GM03348 (cell line): ENCODE measurements at places on chromosomes 2 and 18.
A peak's percentile ranks its signal among the peaks of the same experiment; 100 is the strongest.

DNA sequence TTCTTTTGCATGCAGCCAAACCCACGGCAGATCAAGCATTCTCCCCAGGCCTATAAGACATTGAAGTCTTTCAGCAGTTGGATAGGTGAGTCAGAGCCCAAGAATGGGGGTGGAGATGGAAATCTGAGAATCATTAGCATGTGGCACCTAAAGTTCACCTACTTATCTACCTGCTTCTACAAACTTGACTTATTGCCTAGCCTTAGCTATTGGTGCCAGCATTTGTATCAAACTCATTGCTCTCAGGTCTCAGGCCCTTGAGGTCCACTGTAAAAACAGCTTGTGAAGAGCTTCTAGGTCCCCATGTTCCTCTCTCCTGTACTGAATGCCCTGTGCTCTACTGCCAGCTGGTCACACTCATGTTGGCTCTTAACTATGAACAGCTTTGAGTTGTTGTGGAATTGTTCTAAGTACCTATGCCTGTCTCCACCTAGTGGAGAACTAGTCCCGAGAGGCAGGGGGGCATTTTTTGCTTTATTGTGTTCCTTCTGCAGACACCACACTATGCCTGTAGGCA, 278.4 kb upstream of the SPRED2 start:
- no peak for DNase-seq

DNA sequence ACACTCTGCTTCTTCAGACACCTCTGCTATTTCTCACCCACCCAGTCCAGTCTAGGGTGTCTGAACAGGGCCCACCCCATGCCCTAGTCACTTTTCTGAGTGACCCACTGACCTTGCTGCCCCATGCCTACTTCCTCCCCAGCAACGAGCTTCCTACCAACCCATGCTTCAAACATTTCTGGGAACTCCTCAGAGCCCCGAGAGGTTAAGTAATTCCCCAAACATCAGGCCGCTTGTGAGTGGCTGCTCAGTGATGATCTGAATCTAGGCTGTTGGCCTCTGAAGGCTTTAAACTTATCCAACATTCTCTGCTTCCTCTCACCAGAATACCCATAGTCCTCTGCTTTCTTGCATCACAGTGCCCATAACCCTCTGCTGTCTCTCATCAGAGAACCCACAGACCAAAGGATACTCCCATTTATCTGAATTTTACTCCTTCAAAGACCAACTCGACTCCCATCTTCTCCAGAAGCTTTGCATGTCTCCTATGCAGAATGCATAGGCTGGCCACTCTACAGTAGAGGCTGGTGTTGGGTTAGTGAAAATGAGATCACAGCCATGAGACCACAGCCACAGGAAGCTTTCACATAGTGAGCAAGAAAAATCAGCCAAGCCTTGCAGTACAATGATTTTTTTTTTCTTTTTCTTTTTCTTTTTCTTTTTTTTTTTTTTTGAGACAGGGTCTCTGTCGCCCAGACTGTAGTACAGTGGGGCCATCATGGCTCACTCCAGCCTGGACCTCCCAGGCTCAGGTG, 309.5 kb upstream of the LYPD1 start:
- no peak for DNase-seq

DNA sequence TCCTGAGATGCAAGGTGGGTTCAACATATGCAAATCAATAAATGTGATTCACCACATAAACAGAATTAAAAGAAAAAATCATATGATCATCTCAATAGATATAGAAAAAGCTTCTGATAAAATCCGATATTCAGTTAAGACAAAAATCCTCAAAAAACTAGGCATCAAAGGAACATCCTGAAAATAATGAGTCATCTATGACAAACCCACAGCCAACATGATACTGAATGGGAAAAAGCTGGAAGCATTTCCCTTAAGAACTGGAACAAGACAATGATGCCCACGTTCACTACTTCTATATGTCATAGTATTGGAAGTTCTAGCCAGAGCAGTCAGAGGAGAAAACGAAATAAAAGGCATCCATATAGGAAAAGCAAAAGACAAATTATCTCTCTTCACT, 80.4 kb downstream of the MYO3B start:
- no peak for DNase-seq

- DNase-seq, result no peak
Measured at GRCh38 chr18:57397440-57398132, 37.6 kb upstream of the ONECUT2 start.

- DNase-seq, result peak; percentile 50
Measured at GRCh38 chr2:47422560-47422959, 19.6 kb downstream of the MSH2 start.

DNA sequence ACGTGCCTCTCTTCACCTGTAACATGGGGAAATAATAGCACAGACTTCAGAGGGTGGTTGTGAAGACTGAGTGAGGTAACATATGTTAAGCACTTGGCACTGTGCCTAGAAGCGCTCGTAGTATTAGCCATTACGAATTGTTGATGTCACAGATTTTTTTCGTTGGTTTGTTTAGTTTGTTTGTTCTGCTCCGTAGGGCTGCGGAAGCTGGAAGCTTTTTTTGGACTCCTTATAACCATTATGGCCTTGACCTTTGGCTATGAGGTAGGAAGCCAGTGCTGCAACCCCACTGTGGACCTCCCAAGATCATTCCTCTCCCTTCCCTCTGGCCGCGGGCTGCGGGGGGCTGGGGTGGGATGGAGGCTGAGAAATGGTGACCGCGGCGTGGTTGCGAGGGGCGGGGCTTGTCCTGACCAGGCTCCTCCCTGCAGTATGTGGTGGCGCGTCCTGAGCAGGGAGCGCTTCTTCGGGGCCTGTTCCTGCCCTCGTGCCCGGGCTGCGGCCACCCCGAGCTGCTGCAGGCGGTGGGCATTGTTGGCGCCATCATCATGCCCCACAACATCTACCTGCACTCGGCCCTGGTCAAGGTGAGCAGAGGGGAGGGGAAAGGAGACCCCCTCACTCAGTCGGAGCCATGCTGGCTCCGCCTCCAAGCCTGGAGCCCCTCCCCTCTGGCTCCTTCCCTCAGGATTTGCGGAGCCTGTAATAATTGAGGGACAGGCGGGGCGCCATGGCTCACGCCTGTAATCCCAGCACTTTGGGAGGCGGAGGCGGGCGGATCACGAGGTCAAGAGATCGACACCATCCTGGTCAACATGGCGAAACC, 5.5 kb downstream of the SLC11A1 start:
- peak; percentile 32 for DNase-seq

- DNase-seq, result no peak
Measured at GRCh38 chr2:150859162-150859561, 371.7 kb upstream of the RND3 start.

DNA sequence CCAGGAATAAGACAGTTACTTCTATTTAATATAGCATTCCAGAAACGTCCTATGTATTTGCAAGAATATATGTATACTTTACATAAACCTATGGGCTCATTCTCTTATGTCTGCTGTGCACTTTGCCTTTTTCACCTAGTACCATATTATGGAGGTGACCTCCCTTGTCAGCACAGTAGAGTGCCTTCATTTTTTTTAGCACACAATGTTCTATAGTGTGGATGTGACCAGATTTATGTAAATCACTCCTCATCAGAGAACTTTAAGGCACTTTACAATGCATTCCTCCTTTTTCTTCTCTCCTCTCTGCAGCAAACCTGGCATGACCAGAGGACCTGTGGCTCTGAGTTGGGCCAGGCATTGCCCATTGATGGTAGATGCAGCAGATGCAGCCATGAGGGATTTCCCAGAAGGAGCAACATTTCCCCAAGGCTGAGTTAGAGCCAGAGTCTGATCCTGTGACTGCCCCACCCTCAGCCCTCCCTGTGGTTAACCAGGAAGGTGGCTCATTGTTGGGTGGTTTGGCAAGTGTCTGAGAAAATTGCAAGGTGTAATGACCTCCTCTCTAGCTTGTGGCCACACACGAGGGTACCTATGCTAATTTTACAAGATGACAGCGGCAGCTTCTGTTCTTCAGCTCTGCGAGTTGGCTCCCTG, 76.5 kb upstream of the DLX2 start:
- DNase-seq, result peak; percentile 47

DNA sequence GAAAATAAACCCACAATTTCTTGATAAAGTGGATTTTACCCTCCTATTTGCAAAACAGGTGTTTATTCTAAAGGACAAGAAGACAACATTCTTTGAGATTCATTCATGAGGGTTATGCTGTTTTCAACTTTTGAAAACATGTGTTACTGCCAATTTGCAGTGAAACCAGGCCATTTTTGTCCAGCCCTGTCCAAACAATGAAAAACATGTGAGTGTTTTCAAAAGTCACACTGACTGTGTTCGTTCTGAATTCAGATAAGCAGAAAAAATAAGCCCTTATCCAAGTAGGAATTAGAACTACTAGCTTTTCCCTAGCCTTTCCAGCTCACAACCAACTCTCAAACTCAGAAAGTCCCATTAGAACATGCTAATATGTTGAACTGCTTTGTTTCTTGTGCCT, 148.1 kb upstream of the PID1 start:
- DNase-seq, result peak; percentile 24

GRCh38 chr18:44541781-44542180, 138.9 kb upstream of the SETBP1 start:
- DNase-seq, result no peak

GRCh38 chr2:199690225-199690624, 160.8 kb downstream of the FTCDNL1 start:
- no peak for DNase-seq

GRCh38 chr2:134457765-134458472, 204.0 kb downstream of the MGAT5 start:
- DNase-seq, result no peak
